SJCRH30 (cell line): ENCODE measurements at places on chromosomes 6 and 20.

- no peak for DNase-seq
These were observed 307.2 kb downstream of the HIVEP2 start for GRCh38 chr6:142637624-142638351.

- DNase-seq, result no peak
These were observed 5.3 kb downstream of the TMEM170B start for GRCh38 chr6:11542863-11543262.

DNA sequence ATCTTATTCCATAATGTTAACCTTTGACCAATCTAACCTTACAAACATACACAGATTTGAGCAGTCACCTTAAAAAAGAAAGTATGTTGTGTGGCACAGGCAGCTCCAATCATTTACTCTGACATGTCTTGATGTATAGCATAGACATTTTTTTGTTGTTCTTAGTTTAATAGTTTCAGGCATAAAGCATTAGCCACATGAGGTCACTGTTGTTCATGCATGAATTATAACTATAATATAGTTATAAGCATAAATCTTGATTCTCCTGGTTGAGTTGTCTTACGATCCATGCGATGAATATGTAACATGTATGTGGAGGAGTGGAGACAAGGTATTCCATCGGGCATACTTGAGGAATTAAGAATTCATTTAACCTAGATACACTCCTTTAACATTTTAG lies 26.1 kb upstream of the NKAIN2 start:
- DNase-seq, result no peak

- DNase-seq, result no peak
These were observed 61.1 kb upstream of the TCF21 start for GRCh38 chr6:133827766-133828165.
